Cardiac septum (tissue), 1 donor: ENCODE measurements at places on chromosomes 5 and 9.
A peak's percentile ranks its signal among the peaks of the same experiment; 100 is the strongest.

- DNase-seq, result no peak
These were observed 57.2 kb downstream of the MAPKAP1 start for GRCh38 chr9:125649826-125650225.

GRCh38 chr9:137975936-137976565, 98.5 kb downstream of the CACNA1B start:
- peak; percentile 47 for DNase-seq

- no peak for DNase-seq
These were observed 3.0 kb downstream of the C8G start for GRCh38 chr9:136947955-136948510.

DNA sequence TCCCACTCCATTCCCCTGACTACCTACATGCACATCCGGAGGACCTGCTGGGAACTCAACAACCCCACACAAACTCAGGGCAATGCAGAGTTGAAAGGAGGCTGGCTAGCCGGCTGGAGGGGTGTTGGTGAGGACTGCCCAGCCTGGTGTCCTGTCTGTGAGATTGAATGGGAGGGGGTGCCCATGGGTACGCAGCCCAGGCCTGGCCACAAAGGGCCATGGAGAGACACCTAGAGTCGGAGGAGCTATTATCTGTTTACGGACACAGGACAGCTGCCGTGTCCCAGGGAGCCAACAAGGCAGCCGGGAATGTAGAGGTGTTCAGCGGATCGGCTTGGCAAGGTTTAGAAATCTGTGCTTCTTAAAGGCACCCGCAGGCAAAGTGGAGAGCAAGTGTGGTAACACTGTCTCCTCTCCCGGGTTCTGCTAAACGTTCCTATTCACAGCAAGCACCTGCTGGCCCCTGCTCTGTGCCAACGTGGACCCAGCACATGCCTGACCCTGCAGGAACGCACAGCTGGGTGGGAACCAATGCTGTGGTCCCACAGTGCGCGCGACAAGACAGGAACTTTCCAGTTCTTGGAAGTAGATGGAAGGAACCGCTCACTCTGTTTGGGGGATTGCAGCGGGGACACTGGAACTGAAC, 166.7 kb downstream of the DAB2IP start:
- peak; percentile 63 for DNase-seq

DNA sequence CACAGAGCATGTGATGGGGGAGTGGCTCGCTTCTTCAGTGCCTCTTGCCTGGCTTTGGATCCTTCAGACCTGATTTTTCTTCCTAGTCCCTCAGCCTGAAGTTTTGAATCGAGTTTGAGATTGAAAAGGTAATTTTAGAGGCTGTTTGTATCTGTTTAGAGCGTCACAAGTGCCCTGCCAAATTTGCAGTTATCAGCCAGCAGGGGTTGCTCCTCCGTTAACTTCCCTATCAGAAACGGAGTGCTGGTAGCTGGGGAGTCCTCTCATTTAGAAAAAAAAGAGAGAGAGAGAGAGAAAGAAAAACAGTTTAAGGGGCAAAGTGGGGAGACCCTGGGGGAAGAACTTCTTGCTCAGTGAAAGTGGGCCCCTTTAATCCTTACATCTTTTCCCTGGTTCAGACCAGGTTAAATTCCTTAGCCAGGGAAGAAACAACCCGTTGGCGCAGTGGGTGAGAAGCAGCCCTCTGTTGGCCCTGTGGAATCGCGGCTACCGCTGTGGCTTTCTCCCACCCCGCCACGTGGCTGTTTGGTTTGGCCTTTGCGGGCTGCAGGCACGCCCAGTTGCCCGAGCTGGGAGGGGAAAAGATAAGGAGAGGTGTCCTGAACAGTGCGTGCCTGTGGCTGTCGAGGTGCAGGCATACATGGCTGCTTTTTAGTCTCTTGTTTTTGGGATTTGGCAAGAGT, 576.7 kb upstream of the ACO1 start:
- DNase-seq, result no peak

DNA sequence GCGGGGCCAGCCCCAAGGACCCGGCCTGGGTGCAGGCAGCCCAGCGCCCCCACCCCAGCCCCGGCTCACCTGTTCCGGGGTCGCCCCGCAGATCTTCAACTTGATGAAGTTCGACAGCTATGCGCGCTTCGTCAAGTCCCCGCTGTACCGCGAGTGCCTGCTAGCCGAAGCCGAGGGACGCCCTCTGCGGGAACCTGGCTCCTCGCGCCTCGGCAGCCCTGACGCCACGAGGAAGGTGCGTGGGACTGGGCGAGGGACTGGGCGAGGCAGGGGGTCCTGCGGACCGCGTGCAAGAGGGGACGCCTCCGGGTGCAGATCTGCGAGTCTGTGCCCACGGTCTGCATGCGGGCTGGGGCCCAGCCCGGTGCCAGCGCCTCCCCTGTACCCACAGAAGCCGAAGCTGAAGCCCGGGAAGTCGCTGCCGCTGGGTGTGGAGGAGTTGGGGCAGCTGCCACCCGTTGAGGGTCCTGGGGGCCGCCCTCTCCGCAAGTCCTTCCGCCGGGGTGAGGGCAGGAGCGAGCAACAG, 9.7 kb downstream of the RGS14 start:
- no peak for DNase-seq

DNA sequence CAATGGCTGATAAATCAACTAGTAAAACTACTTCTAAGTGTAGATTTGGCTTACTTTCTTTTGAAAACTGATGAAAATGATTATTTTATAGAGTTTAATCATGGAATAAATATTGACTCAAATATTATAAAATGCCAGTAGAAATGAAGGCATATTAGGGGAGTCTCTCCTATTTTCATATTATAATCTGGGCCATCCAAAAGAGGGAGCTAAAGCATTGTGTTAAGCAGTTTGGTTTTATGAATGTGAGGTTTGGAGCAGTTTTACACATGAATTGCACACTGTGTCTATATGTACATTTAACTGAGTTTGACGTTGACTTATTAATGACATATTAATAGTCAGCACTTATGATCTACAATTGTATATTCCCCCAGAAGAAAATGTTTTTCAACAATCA, 17.4 kb downstream of the CDH9 start:
- no peak for DNase-seq

DNA sequence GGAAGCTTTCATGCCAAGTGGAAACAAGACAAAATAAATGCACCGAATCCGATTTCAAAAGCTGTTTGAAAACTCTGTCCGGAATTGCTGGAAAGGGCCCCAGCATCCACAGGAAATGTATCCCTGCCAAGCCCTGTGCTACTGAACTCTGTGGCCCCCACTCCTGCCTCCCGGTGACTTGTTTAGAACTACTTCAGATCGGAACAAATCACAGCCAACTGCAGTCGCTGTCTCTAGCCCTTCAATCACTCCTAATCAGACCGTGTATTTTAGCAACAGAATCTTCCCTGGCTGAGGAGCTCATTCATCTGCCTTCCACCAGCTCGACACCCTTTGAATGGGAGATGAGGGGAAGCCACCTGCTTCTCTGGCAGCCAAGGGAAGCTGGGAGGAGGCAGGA, 94.1 kb downstream of the KCNIP1 start:
- no peak for DNase-seq

- no peak for DNase-seq
These were observed 39.7 kb downstream of the RAPGEF6 start for GRCh38 chr5:131595088-131596033.

DNA sequence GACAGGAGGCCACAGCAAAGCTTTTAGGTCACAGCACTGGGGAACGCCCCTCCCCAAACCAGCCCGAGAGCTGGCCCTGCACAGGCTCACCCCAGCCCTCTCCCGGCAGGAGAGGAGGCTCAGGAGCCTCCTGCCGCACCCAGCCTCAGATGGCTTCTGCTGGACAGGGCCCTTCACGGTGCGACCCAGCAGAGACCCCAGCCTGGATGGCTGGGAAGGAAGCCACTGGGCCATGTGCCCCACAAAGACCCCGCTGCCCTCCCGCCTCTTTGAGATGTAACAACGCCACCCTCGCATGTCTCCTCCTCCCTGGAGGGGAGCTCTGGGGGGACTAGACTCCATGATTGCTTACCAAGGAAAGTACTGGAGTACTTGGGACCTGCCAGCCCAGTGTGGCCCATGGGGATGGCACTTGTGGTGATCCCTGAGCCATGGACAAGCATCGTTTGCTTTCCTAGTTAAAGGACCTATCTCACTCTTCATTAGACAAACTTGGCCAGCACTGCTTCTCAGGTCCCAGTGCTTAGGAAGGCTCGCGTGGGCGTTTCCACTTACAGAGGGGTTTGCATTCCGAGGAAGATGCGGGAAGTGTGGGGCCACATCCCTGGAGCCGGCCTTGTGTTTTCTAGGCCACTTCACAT, 9.0 kb downstream of the MYMK start:
- DNase-seq, result no peak

- no peak for DNase-seq
These were observed 6.6 kb upstream of the NFIB start for GRCh38 chr9:14320271-14321181.

GRCh38 chr5:1374679-1375055, 29.8 kb upstream of the CLPTM1L start:
- no peak for DNase-seq

- DNase-seq, result no peak
These were observed 25.9 kb upstream of the SUB1 start for GRCh38 chr5:32559411-32559810.

GRCh38 chr9:121984726-121985402, 108.2 kb downstream of the TTLL11 start:
- DNase-seq, result no peak

- DNase-seq, result peak; percentile 94
These were observed 61.8 kb downstream of the PFDN1 start for GRCh38 chr5:140240987-140241706.

- no peak for DNase-seq
These were observed 126.0 kb downstream of the FOXD1 start for GRCh38 chr5:73322437-73323076.

GRCh38 chr5:172207511-172207910, 13.5 kb downstream of the EFCAB9 start:
- DNase-seq, result no peak

GRCh38 chr9:15253197-15253596, 53.8 kb downstream of the TTC39B start:
- DNase-seq, result no peak

DNA sequence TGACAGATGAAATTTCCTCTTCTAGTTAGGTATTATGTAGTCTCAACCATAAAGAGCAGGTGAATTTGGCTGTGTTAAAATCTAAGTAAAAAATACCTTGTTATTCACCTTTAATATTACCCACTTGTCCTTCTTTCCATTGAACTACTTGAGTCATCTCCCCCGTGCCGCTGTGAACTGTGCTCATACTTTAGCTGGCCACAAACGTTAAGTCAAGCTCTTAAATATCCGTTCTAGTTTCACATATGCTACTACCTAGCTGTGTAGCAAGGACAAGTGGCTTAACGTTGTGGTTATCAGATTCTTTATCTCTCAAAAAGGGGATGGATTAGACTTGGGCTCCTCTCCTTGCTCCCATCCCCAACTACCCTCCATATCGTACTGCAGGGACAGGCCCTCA, 110.4 kb downstream of the EFNA5 start:
- DNase-seq, result no peak

- DNase-seq, result no peak
These were observed 188.3 kb downstream of the GABBR2 start for GRCh38 chr9:98520221-98520960.

DNA sequence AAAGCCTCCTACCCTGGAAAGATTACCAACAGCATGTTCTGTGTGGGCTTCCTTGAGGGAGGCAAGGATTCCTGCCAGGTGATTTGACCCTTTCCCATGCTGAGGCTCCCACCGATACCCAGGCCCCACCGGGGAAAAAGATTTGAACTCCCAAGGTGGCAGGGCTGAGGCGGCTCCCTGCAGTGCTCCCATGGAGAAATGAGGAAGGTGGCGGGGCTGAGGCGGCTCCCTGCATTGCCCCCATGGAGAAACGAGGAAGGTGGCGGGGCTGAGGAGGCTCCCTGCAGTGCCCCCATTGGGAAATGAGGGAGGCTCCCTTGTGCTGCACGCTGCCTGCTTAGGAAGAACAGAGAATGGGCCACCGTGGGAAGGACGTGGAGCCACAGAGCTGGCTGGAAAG, 3.2 kb downstream of the PRSS3 start:
- DNase-seq, result no peak

- DNase-seq, result no peak
These were observed 32.4 kb downstream of the HAPLN1 start for GRCh38 chr5:83688281-83688680.

DNA sequence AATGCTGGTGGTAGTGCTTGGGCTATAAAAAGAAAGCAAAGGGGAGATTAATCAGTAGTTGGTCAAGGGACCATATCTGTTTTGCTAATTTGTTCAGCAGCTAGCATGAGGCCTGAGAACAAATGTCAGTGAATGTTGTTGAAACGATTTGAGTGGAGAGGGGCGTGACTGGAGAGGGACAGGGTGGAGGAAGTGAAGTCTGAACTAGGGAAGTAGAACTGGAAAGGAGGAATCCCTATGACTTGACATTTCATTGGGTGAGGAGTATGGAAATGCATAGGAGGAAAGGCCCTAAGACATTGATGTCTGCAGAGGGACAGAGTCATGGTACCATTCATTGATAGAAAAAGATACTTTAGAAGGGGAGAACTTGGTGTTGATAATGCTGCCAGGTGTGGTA, 19.7 kb downstream of the TLE4 start:
- DNase-seq, result no peak

- no peak for DNase-seq
These were observed 131.5 kb downstream of the ZNF608 start for GRCh38 chr5:124614836-124615385.

DNA sequence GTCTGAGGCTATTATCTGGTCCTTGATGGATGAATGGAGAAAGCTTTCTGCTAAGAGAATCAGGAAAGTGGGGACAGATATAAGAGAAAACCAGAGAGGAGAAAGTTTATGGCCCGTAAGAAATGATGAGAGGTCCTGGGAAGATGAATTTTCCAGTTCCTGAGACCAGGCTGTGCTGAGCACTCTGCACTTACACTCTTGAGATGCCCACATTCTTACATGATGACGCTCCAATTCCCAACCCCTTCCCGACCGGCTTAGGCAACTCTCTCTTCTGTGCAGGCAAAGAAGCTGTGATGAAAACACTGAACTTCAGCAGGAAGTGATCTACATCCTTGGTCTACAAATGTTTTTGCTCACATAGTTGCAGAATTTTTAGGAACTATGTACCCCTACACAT, 417.0 kb downstream of the ARHGEF28 start:
- no peak for DNase-seq

- DNase-seq, result no peak
These were observed 560.0 kb downstream of the CDH12 start for GRCh38 chr5:22293147-22293546.

GRCh38 chr9:72327631-72328030, 37.4 kb downstream of the ZFAND5 start:
- no peak for DNase-seq

GRCh38 chr5:10838038-10838437, 77.0 kb upstream of the DAP start:
- no peak for DNase-seq

GRCh38 chr5:1343931-1344901, 683 bp downstream of the CLPTM1L start:
- DNase-seq, result no peak
